Activated T-helper 2 cell treated with anti-CD3 and anti-CD28 coated beads, Interferon-gamma antibody, Interleukin-2, Interleukin-4, amounts not matched to agents 10 μg/mL and 5 μg/mL and 100 μg/mL, durations not matched to agents 14 hours and 24 hours and 36 hours (primary cell): ENCODE measurements at places on chromosomes 4 and X. TPM values are rescaled to one million over a fixed set of nuclear protein-coding genes. Genes with fewer than 3 reads are reported as not detected.

- no peak for DNase-seq
These were observed 111.0 kb downstream of the CPE start for GRCh38 chr4:165489786-165490185.

Gene NLGN3
- total RNA-seq = 0.78 and 0.94 TPM in 2 replicates

Gene MAGEA11
- not detected in 2 replicates for total RNA-seq

DNA sequence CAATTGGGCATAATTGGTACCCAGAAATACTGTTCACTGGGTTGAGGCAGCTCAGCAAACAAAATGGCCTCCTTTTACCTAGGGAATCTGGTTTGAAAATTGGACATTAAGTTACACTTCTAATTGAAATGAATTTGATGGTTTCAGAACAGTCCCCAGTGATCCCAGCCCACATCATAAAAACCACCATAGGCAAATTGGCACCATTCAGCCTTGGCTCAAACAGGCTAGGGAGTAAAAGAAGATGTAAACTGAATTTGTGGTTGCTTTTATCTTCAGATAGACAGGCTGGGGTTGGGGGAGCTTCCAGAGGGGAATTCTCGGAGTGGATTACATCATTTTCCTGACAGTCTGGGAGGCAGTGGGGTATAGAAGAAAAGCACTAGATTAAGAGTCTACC is 576.5 kb downstream of the MID1IP1 start:
- DNase-seq = no peak

DNA sequence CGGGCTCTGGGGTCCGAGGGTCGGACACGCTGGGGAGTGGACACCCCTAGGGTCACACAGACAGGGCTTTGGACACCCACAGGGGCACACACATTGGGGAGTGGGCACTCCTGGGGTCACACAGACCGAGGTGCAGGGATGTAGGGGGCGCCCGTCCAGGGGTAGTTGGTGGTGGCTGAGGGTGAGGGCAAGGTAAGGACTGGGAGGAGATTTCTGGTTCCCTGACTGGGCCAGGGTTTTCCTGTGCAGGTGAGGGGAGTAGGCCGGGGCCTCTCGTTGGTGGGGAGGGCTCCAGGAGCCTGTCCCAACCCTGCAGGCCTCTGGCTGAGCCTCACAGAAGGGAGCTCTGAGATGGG is 21.9 kb upstream of the WDR45 start:
- DNase-seq = no peak

GRCh38 chr4:173288698-173289352 is 45.3 kb downstream of the HMGB2 start:
- DNase-seq = no peak

Gene TIGD4
- total RNA-seq = 0.23 and 0.28 TPM in 2 replicates

DNA sequence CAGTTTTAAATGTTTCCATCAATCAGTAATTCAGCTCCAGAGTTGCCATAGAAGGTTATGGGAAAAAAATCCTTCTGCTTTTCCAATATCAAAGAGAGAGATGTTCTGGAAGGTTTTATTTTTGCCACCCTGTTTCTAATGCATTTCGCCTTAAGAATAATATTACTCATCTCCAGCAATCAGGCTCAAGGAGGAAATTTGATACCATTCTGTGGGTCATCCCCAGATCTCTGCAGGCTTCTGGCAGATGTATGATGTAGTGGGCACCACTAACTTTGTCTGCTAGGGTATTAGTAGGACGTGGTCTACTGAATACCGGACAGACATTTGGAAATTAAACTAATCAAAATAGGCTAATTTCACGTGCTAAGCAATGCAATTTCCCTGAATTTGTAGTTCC is 645.4 kb upstream of the TENM3 start:
- DNase-seq = no peak

DNA sequence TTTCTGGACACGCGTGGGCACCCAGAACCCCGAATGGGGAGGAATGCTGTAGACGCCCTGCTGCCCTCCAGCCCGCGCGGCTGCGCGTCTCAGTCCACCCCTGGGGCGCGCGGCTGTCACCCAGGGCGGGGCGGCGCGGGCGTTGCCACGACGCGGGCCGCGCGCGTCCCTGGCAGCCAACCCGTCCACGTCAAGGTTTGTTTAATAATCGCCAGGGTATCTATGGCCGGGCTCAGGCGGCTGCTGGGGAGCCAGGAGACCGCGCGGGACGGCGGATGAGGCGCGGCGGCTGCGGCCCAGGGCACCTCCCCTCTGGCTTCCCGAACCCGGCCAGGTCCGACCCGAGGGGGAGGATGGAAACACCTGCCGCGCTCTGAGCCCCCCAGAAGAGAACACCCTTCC is at the start of gene SPATA18:
Gene SPATA18, plus strand, starts transcription at position 92 of the 402 bp plus-strand sequence. CDS start 401 bp downstream, outside the sequence.
- DNase-seq = no peak

Gene VGLL1
- not detected in 2 replicates for total RNA-seq

Gene ZFX
- total RNA-seq = 34.1 and 37.0 TPM in 2 replicates

Gene MGST2
- total RNA-seq = 29.5 and 32.5 TPM in 2 replicates

Gene C4orf36
- total RNA-seq = not detected in 2 replicates

- no peak for DNase-seq
These were observed 143.7 kb upstream of the SMIM10 start for GRCh38 chrX:134847133-134847532.

DNA sequence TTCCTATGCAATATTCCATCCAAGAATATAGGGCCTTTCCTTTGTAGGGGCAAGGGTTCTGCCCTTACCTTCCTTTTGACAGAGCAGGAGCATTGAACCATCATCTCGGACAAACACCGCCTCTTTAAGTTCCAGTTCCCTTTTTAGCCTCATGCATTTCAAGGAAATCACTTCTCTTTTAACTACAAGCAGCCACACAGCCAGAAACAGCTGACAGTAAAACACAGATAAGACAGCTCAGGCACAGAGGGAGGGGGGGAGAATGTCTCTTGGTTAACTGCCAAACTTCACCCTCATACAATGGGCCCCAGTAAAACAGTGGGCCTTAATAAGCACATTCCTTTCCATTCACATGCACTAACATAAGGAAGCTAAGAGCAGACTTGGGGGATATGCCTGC is 648.3 kb downstream of the GABRG1 start:
- DNase-seq = no peak

GRCh38 chr4:138162259-138162658 is 79.9 kb downstream of the SLC7A11 start:
- DNase-seq = no peak

- DNase-seq = no peak
These were observed at the start of gene NWD2 for GRCh38 chr4:37244583-37245390. NWD2 (plus strand) TSS chr4:37244743; CDS start chr4:37245068, 325 bp downstream.

DNA sequence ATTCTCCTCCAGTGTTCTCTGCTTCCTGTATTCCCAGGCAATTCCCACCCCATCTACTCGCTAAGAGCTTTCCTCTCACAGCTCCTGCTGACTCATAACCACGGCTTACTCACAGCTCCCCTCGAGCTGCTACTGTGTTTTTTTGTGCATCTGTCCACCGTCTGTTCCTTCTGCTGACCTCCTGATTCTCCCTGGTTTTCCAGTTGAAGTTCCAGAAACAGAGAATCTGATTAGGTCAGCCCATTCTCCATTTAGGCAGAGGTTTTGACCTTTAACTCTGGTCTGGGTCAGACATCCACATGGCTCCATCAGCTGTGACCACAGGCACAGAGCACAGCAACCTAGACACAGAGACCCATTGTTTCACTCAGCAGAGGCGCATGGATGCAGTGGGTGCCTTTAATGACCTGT is 5.5 kb upstream of the SMIM20 start:
- DNase-seq = no peak

GRCh38 chr4:14934704-14935390 is 67.4 kb upstream of the CPEB2 start:
- no peak for DNase-seq

- DNase-seq = no peak
These were observed 19.3 kb upstream of the SPIN2A start for GRCh38 chrX:57156397-57157049.

DNA sequence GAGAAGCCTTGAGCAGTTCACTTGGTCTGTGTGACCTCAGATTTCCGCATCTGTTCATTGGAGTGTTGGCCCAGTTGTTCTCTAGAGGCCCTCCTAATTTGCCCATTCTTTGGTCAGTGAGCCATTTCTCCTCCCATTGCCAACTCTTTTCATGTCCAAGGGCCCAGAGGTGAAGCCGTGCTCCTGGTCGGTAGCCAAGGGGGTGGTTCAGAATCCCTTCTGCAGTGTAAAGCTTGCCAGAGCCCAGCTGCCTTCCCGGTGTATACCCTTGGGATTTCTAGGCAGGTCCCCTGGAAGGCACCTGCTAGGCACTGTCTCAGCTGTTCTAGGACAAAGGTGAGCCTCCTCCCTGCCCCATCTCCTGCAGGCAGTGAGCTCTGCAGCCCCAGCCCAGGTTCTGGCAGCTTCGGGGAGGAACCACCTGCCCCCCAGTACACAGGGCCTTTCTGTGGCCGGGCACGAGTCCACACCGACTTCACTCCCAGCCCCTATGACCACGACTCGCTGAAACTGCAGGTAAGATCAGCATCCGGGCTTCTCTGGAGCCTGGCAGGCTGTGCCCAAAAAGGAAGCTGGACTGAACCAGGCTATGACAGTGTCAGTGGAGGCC is 12.3 kb downstream of the SASH3 start:
- DNase-seq = no peak

Gene MAGEB1
- not detected in 2 replicates for total RNA-seq

- DNase-seq = no peak
These were observed 66.1 kb downstream of the NR3C2 start for GRCh38 chr4:148376151-148376550.

DNA sequence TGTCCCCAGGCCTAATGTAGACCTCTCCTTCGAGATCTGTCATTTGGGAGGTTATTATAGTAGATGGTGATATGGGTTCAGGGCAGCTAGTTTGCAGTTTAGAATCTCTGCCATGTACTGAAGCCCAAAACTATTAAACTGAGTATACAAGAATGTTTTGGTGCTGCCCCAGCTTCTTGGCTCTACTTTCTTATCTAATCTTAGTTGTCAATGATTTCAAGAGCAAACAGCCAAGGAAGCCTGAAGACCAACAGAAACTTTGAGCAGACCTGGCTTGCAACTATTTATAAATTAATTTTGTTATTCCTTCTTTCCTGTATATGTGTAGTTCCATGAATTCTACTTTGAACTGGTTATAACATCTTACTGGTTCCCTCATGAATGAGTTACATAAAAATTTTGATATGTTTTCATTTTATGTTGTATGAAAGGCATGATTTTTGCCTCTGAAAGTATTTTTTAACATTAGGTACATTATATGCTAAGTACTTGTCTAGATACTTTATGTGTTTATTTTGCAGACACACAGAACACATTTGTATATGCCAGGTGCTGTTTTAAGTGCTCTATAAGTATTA is 2.0 kb upstream of the MGST2 start:
- no peak for DNase-seq

GRCh38 chrX:10939424-10939823 is 171.7 kb upstream of the HCCS start:
- no peak for DNase-seq

Gene STAP1
- total RNA-seq = 18.8 and 18.9 TPM in 2 replicates

Gene PHEX
- 7.6 and 7.8 TPM in 2 replicates for total RNA-seq

GRCh38 chr4:119598521-119598920 is 30.1 kb downstream of the PDE5A start:
- DNase-seq = no peak

DNA sequence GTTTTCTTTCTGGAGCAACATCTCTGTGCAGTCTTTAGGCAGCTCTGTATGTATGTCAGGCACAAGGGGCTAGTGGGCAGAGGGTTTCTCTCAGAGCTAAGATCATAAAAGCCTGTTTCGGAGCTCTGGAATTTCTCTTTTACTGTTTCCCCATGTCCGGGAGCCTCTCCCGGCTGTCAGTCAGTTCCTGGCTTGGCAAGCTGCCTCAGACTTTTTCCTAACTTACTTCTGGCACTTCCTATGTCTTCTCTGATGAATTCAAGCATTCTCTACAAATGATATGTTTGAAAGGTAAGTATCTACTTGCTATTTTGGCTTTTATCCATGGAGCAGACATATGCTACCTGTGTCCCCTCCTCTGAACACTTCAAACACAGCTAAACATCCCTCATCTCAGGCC is 129.3 kb upstream of the PGRMC2 start:
- no peak for DNase-seq

Gene UGT2B7
- not detected in 2 replicates for total RNA-seq

DNA sequence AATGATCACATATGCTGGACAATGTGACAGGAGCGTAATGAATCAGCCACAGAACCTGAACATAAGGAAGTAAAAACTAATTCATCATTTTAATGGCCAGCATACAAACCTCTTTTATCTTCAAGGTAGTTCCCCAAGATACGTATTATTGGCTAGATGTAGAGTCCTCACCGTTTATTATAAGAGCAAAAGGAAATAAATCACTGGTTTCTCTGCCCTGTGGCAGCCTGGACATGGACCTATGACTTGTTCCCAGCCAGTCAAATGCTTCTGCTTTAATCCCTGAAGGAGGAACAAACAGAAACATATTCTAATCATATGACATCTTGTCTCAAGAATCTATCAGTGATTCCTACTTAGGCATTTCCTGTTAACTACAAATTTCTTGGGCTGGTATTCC is 86.8 kb upstream of the FAM241A start:
- no peak for DNase-seq

Gene WDR17
- total RNA-seq = 1.0 and 1.4 TPM in 2 replicates

GRCh38 chr4:15362541-15362940 is 65.3 kb upstream of the C1QTNF7 start:
- no peak for DNase-seq

GRCh38 chr4:90184560-90184959 is 57.4 kb downstream of the CCSER1 start:
- DNase-seq = no peak

Gene CT45A3
- total RNA-seq = not detected in 2 replicates

GRCh38 chrX:31132821-31133241 is 61.0 kb upstream of the FTHL17 start:
- no peak for DNase-seq

- DNase-seq = no peak
These were observed 196.7 kb downstream of the MID1 start for GRCh38 chrX:10423716-10424115.

DNA sequence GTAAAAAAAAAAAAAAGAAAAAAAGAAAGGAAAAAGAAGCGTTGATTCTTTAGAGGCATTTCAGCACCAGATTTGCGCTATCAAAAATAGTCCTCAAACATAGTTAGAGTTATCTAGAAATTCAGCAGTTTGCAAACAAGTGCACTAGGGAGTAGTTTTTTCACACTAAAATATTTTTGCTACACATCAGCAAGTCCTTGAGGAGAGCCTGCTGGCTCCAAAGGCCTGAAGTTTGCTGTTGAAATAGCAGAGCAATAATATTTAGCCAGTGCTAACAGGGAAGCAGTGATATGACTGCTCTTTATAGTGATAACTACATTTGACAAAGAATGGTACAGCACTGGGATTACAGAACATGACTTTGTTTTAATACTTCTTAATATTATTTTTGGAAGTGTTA is 472.2 kb downstream of the PCDH7 start:
- DNase-seq = no peak

DNA sequence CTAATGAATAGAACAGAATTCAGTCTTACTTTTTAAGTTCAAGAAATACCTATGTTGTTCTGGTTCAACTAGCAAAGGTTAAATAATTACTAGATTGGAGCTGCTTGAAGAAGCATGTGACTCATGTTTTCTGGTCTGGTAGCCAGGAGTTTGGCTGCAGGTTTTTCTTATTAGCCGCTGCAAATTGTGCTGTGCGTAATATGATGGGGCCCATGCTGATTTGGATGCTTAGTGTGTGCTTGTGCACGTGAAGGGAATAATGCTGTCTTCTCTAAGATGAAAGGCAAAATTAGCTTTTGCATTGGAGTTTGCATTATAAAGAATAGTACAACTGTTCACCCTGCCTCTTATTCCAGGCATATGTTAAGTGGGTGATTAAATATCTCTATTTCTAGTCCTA is 219.6 kb downstream of the SNCA start:
- no peak for DNase-seq
